ENCODE measurements at places on chromosomes 6 and 20.

DNA sequence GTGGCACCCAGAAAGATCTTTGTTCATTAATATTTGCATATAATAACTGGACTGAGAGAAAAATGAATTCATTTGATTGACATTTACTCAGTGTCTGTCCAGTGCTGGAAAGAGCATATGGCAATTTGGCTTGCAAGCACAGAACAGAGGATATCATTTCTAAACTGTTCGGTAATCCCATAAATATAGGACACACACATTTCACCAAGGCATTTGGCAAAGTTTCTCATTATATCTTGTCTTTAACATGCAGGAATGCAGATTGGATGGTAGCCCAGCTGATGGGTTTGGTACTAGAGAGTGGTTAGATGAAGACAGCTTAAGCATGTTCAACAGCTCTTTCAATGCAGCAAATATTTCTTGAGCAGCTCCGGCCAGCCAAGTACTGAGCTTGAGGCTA is 259.2 kb downstream of the PRKN start:
- DNase-seq, result no peak

- DNase-seq, result no peak
Observed at GRCh38 chr20:31966991-31967655, 828 bp upstream of the XKR7 start.

- no peak for DNase-seq
Observed at GRCh38 chr6:73290435-73290834, 27.4 kb upstream of the KHDC1 start.

- DNase-seq, result peak; percentile 58
Observed at GRCh38 chr20:53547664-53548239, 45.9 kb downstream of the ZNF217 start.

DNA sequence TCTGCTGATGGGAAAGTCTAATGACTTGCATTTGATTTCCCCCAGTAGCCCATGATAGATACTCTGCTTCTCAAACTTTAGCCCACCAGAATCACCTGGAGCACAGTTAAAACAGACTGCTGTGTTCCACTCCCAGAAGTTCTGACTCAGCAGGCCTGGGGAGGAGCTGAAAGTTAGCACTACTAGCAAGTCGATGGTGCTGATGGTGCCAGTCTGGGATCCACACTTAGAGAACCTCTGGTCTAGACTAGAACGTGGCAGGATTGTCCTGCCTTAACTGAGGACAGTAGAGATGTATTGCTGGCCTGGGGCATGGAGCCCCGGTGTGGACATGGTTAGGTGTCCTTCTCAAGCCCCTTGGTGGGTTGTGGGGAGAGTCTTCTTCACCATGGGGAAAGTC is 8.7 kb downstream of the TOX2 start:
- no peak for DNase-seq
